ENCODE measurements at places on chromosomes 1 and 21. TPM values are rescaled to one million over a fixed set of nuclear protein-coding genes. Genes with fewer than 3 reads are reported as not detected.

Gene RPTN
- not detected for total RNA-seq

Gene LRRC71
- total RNA-seq = not detected

DNA sequence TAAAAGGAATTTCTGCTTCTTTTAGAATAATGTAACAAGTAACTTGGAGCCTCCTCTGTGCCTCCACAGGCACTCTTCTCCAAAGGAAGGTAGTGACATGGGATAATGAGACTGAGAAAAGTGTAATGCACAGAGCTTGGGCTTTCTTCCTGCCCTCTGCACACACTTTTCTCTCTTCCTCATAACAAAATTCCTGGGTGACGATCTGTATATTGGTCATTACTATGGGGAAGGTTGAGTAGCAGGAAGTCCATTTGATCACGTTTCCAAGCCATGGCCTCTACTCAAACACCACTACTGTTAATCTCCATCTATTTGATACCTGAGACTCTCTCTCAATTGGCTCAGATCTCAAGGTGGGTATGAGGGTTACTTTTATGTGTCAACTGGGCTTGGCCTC is 113.9 kb downstream of the GRIK1 start:
- no peak for DNase-seq

DNA sequence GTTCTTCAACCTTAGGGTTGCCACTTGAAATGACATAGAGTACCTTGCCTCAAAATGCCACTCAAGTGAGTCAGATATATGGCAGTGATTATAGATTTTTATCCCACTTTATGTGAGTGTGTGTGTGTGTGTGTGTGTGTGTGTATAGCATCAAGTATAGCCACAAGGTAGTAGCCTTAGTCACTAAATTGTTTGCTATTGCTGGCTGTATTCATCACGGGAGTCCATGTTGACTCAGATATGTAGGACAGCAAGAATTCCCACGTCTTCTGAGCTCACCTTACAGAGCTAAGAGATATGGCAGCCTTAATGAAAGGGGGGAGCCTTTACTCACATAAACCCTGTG is 9.3 kb downstream of the ETS2 start:
- DNase-seq = no peak

- DNase-seq = peak; percentile 94
Measured at GRCh38 chr1:205750138-205751035, at the start of gene NUCKS1. TSS of gene NUCKS1 (minus strand) at chr1:205750182. CDS start at chr1:205749973, 209 bp downstream.

- no peak for DNase-seq
Measured at GRCh38 chr1:24195874-24196273, 8.8 kb upstream of the IFNLR1 start.

Measured in glutamatergic neuron (in vitro differentiated cells).